CD4-positive, alpha-beta T cell treated with Interferon alpha-2 for 1 hour (primary cell): ENCODE measurements at places on chromosomes 12 and 14.

DNA sequence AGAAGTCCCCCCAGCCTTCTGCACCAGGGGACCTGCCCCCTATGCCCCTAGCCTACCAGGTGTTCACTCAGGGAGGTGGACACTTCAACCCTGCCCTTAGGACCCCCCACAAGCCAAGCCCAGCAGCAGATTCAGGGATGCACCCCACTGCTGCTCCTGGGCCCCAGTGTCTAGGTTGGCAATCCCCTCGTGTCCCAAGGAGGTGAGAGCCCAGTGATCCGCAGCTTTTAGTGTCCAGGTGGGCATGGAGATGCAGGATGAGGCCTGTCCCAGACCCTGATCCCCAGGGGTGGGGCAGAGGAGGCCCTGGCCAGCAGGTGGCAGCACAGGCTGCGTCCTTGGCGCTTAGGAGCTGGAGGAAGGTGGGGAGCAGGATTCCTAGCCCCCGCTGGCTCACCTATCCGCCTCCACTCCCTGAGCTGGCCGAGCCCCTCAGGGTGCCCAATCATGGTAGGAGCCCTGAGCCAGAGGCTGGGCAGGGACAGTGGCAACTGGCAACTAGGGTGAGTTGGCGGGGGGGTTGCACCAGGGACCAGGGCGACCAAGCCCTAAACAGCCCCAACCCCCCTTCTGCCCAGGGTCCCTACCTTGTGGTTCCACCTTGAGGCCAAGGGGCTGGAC, 4.1 kb downstream of the CKB start:
- DNase-seq, result peak; percentile 43

- DNase-seq, result peak; percentile 53
These were observed 52.4 kb downstream of the PHLDA1 start for GRCh38 chr12:75979181-75979580.

DNA sequence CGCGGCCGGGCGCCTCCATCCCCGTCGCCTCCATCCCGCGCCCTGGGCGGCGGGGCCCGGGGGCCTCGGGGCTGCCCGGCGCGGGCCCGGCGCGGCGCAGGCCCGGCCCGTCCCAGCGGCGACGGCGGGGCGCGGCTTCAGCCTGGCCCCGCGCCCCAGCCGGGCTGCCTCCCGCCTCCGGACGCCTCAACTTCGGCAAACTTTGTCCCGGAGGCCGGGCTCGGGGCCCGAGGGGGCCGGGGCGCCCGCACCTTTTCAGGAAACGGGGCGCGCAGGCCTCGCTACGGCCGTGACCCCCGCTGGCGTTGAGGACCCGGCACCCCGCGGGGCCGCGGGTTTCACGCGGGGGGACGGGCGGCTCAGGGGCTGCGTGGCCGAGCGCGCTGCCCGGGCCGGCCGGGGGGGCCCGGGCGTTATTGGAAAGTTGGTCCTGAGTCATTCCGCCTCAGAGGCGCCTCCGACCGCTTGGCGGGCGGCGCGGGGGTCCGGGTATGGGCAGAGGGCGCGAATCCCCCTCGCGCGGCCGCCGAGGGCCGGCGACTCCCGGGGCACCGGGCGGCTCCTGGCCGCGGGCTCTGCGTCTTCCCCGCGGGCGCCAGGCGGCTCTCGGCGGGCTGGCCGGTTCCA, 575 bp downstream of the TRAF3 start:
- DNase-seq, result no peak

DNA sequence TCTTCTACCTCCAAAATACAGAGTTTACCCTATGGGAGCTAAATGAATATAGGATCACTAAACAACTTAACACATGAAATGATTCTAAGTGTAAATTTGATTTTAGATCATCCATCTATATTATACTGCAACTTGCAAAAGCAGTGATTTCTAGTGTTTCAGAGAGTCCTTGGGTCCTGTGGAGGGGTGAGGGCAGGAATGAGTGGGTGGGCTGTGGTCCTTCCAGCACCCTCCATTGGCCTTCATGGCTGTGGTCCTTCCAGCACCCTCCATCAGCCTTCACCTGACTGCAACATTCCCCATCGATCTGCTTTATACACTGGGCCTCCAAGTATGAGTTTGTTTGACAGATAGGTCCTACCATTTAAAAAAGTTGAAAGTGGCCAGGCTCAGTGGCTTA, 70.5 kb downstream of the TTC6 start:
- DNase-seq, result no peak

DNA sequence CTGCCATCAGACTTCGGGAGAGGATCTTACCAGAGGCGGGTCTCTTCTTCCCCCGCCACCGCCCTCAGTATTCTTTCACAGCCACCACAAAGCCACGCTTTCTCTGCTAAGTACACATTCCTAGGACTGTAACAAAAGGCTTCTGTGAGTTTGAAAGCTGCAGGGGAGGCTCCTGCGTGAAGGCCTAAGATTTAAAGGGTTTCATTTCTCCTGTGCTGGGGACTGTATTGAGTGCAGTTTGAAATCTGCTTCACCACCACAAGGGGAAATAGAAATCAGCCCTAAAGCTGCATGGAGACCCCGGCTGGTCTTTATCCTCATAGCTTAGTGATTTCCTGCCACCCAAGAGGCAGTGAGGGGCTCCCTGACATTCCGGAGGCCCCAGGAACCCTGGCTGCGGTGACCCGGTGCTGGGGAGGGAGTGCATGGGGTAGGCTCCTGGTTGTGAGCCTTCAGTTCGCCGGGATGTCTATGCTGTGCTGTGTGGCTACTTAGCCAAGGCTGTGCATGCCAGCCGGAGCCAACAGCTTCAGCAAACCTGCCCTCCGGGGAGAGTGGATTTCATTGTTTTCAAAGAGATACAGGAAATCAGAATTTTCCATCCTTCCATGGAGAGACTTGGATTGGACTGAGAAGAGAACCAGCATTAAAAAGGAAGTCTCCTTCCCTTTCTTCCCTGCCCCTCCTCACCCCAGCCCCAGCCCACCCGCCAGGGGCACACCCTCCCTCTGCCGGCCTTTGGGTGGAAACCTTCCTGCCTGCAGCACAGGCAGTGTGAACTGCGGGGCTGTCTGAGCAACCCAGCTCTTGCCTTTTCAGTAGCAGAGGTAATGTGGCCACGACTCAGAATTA, 163.3 kb downstream of the ETV6 start:
- peak; percentile 25 for DNase-seq

DNA sequence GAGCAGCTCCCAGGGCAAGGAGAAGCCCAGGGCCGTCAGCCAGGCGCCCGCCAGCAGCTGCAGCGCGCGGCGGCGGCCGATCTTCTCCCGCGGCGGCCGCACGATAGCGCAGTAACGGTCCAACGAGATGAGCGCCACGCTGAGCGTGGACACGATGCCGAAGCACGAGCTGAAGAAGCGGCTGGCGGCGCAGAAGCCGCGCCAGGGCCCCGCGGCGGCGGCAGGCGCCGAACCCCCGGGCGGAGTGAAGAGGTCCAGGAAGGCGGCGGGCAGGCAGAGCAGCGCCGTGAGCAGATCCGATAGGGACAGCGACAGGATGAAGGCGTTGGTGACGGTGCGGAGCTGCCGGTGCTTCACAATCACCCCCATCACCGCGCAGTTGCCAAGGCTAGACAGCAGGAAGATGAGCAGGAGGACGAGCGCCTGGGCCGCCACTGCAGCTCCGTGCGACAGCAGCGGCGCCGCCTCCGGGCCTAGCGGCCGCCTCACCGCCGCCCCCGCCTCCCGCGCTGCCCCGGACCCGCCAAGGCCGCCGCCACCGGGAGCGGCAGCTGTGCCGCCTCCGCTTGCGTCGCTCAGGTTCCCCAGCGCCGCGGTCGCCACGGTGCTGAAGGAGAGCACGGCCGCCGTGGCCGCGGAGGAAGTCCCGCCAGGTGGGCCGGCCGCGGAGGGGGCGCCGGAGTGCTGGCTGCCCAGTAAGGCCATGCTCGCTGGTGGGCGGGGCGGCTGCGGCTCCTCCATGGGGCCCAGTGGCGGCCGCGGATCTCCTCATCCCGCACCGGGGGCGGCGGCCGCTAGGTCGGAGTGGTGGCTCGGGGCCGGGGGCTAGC, 479 bp downstream of the GPR135 start:
- DNase-seq, result peak; percentile 35

DNA sequence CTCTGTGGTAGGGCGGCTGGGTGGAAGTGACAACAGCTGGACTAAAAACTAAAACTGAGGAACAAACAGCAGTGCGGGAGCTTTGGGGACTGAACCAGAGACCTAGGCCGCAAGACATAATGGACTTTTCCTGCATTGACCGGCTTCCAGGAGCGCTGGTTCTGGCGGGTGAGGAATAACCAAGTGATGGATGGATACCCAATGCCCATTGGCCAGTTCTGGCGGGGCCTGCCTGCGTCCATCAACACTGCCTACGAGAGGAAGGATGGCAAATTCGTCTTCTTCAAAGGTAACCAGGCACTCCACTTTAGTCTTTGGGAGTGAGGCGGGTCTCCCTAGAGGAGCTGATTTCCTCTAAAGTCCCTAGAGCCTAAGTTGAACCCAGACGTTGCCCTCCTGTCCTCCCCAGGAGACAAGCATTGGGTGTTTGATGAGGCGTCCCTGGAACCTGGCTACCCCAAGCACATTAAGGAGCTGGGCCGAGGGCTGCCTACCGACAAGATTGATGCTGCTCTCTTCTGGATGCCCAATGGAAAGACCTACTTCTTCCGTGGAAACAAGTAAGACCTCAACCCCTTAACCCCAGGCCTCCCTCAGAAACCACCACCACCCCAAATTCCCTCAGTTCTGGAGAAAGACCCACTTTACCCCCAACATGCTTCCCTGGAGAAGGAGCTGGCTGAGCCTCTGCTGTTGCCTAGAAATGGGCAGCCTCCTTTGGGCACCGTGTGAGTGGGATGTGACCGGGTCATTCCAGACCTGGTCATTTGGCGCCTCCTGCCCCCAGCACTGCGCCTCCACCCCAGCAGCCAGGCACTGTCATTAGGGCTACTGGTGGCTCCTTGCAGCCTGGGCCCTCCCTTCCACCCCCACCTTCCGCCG, 8.1 kb downstream of the MMP14 start:
- no peak for DNase-seq

DNA sequence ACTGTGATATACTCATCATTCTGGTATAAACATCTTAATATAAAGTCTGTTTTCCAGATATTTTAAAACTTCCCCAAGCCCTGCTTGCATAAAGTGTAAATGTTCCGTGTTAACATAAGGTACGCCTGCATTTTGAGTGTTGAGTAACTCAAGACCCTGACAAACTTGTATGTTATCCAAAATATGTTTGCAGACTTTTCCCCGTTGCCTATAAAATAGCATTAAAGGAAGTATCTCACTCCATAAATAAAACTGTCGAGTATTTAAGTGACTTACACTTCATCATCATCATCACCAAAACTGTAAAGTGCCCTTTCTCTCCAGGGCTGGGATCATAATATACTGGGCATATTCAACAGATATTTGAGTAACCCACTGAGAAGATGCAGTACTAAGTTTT, 64.6 kb upstream of the TSPAN8 start:
- DNase-seq, result no peak

DNA sequence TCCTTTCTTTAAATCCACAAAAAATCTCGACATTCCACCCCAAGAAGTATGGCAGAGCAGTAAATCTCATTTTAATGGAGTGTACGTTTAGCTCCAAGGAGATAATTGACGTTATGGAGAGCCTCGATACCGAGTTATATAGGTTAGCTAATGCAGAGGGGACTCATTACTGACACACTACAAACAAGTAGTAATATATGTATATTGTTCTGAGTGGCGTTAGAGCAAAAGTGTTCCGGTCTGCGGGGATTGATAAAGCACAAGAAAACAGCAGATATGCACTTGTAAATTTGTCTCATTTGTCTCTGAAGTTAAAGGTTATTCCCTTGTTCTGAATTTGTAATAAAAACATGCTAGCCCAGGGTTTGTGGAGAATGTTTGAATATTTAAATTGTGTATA, 84.1 kb downstream of the BCL11B start:
- no peak for DNase-seq

DNA sequence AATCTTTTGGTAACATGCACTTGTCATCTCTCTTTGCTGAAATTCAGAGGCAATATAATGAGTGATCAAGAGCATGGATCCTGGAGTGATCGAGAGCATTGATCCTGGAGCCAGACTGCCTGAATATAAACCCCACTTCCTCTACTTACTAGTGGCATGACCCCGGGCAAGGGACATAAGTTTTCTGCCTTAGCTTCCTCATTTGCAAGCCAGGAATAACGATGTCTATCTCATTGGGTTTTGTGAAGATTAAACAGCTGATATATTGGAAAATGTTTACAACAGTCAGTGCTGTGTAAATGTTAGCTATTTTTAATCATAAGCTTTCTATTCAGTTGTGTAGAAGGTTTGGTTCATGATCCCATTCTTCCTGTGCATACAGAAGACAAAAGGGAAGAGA, 2.4 kb upstream of the CSRNP2 start:
- DNase-seq, result no peak

- DNase-seq, result no peak
These were observed 11.7 kb downstream of the ZCCHC8 start for GRCh38 chr12:122489038-122489437.

DNA sequence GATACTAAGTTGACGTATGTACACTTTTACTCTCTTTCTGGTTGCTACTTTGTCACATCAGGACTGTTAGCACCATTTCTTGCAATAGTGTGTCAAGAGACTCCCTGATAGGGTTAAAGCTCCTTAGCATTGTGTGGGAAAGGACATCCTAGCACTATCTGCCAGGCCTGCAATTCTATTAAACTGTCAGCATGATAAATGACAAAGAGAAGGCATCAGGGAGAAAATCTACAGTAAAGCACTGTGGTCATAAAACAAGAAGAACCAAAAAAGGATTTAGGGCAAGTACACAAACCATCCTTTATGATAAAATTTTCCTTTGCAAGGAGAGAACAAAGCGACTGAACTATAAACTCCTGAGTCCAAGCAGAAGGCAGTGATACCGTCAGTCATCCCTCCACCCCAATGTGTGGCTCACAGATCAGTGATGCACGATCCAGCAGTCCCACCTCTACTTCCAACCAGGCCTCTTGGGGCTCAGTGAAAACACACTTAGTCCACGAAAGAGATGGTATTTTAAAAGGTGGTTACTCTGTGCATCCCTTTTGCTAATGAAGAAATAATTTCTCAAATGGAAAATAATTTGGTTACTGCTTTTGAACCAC, 31.4 kb upstream of the SLC35F4 start:
- no peak for DNase-seq
